Colonic mucosa (tissue), 4 donors: ENCODE measurements at places on chromosomes 3 and 15. TPM values are rescaled to one million over a fixed set of nuclear protein-coding genes. Genes with fewer than 3 reads are reported as not detected.

- no peak for DNase-seq
Observed at GRCh38 chr3:23837691-23838090, 31.9 kb downstream of the UBE2E1 start.

- no peak for DNase-seq
Observed at GRCh38 chr3:127637546-127637945, 8.6 kb downstream of the PODXL2 start.

PIERCE2 gene
- 11.4 TPM for total RNA-seq

DNA sequence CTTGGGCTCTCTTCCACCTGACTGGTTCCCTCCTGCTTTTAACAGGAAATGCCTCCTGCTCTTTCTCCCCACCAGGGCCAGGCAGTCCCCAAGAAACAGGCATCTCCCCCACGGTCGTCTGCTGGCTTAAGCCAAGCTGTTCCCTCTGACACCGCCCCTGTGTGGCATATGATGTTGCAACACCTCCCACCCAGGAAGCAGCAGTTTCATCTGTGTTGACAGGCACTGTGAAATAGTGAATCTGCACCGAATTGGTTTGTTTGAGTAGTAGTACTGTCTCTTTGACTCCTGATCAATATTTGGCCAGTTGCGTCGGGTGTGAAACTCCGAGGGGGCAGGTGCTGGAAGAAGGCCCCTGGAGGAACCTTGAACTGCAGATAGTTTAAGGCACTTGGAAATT is 188.8 kb downstream of the FEZF2 start:
- DNase-seq = no peak

DNA sequence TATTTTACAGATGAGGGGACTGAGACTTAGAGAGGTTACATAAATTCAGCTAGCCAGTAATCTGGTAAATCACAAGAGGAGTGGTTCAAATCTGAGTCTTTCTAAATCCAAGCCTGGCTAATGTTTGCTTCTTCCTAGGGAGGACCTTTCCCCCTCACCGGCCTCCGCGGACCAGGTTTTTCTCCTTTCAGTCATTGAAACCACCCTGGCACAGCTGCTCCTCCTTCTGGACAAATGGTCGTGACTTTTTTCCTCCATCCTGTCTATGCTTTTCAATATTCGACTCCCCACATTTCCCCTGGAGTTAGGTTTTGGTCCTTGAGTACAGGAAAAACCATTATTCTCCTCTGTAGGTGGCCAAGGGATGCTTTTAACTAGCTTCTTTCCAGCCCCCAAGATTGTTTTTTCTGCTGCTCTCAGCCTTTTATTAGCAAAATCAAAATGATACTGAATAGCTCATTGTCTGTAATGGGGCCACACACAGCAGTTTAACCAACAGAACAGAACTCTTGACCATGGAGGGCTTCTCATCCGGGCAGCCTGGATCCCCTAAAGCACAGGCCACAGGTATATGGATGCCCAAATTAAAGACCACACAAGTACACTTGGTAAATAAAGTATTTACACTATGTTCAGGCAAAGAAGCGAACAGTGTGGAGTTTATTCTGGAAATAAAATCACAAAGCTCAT is 85.9 kb upstream of the KLHL25 start:
- no peak for DNase-seq

GRCh38 chr3:133995264-133995663 is 34.5 kb downstream of the SLCO2A1 start:
- DNase-seq = no peak

GRCh38 chr3:149283401-149283800 is 50.0 kb downstream of the TM4SF18 start:
- DNase-seq = no peak

DNA sequence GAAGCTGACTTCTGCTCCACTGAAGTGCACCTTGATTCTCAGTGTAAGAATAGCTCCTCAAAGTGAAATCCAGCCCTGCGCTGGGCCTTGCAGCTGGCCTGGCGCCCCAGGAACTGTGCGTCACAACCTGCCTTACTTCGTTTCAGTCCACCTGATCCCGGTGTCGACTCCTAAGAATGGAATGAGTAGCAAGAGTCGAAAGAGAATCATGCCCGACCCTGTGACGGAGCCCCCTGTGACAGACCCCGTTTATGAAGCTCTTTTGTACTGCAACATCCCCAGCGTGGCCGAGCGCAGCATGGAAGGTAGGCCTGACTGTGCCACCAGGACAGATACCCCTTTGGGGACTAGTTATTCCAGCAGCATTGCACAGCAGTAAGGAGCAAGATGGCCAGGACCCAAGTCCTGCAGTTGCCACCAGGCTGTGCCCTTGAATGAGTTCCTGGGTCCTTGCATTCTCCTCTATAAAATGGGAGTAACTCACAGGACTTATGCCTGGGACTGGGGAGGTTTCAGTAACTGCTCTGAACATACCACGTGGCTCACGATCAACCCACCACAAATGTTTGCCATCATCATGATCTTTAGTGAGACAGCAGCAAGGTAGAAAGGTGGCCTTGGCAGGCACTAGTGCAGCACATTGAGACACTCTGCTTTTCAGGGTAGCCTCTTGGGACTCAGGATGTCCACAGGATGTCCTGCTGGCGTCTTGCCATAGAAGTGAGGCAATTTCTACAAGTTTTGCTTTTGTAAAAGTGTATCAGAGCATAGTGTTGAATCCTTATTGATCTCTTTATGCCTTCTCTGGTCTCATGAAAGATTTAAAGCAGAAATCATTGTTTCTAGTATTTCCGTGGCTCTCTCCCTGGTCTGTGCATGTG is 46.8 kb downstream of the PXYLP1 start:
- no peak for DNase-seq

GRCh38 chr3:5054098-5054497 is 68.0 kb upstream of the ARL8B start:
- no peak for DNase-seq

DNA sequence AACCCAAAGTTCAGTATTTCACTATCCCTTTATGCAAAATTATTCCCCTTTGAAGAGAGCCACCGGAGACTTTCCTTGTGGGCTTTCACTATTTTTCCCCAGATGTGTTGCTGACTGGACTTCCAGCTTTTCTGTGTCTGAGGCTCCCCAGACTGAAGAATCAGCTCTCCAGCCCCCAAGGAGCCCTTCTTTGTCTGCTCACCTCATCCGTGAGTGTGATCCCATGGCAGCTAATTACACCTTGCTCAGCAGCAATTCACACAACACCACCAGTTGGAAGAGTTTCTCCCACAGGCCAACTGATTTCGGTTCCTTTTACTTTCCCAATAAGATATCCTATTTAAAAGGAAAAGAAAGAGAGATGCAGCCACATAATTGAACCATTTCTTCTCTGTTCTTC is 249.5 kb upstream of the TRIM42 start:
- DNase-seq = no peak

- DNase-seq = no peak
Observed at GRCh38 chr3:142287866-142288638, 62.7 kb upstream of the GK5 start.

DNA sequence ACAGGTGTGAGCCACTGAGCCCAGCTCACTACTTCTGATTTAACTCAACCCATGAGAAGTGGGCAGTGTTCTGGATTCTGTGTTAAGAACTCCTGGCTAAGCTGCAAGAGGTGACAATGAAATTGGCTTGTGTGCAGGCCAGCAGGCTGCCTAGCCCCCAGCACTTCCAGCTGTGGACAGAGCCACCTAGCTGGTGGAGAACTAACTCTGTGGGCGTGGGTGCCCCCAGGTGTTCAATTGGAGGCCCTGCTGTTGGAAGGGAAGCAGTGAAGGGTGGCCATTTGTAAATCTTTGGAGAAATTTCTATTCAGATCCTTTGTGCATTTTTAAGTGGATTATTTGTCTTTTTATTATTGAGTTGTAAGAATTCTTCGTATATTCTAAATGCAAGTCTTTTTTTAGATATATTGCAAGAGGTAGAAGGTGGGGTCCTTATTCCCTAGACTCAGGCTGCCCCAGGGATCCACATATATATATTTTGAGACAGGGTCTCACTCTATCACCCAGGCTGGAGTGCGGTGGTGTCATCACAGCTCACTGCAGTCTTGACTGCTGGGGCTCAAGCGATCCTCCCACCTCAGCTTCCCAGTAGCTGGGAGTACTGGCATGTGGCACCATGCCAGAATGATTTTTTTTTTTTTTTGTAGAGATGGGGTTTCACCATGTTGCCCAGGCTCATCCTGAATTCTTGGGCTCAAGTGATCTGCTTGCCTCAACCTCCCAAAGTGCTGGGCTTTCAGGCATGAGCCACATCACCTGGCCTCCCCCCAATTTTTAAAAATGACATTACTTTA is 7.2 kb upstream of the SCAMP5 start:
- DNase-seq = peak; percentile 50

- DNase-seq = no peak
Observed at GRCh38 chr15:75232826-75233503, 25.2 kb upstream of the GOLGA6C start.

VILL gene
- 155 TPM for total RNA-seq

BHLHE40 gene
- 25.2 TPM for total RNA-seq

GRCh38 chr3:105317841-105318240 is 48.9 kb upstream of the ALCAM start:
- DNase-seq = no peak

GRCh38 chr3:185540695-185541094 is 11.7 kb downstream of the LIPH start:
- DNase-seq = no peak

GRCh38 chr15:99168601-99169580 is 64.0 kb downstream of the SYNM start:
- no peak for DNase-seq

- no peak for DNase-seq
Observed at GRCh38 chr15:81298611-81299010, 25.3 kb downstream of the STARD5 start.

ZNF639 gene
- total RNA-seq = 29.4 TPM

DNA sequence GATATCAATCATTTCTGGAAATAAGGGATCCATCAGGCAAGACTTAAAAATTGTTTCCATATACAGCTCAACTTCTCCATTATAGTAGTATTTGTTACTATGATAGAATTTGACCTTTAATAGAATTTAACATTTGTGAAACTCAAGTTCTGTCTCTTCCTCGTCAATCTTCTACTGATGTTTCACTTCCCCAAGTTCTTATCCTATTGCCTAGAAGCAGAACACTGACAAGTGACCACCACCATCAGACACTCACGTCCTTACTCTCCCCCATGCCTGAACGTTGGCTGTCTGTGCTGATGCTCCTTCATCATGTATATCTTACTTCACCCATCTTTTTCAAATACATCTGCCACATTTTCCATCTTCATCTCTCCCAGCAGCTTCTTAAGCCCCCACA is 26.6 kb upstream of the TAFA4 start:
- DNase-seq = no peak

DLEC1 gene
- total RNA-seq = 0.52 TPM

- peak; percentile 76 for DNase-seq
Observed at GRCh38 chr3:12947504-12948369, 106.4 kb upstream of the RPL32 start.

DNA sequence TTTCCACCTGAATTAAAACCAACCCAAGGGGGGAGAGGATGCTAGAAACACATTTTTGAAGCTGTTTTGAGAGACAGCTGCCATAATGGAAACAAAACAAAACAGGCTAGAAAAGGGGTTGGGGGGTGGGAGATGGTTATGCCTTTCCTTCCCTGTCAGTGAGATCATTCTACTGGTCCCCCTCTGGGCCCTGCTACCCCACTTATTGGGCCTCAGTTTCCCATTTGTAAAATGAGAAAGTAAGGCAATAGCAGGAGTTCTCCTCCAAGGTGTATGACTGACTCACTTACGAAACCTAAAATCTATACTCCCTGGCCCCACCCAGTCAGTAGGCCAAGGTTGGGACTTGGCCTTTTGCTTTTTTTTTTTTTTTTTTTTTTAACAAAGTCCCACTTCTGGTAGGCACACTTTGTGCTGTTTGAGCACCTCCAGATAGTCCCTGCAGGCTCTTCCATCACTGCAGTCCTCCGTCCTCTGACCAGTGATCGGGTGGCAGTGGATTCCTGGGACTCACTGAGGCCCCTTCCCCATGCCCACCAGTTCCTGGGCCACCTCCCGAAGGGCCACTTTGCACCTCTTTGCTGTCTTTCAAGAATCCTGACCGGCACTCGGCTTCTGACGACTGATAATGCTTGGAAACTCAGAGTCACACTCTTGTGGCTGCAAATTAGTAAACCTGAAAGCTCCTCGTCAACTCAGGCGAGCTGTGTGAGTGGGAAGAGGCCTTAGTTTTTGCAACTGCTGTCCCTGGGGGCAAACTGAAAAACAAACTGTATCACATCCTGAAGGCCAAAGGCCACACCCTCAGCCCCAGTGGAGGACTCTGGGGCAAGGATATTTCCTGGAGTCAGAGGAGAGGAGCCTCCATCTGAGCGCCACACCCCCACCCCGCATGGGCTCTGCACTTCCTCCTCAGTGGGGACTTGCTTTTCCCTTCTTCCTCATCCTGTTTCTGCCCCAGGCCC is 6.7 kb upstream of the PSTPIP1 start:
- DNase-seq = peak; percentile 69

FBXL22 gene
- 4.4 TPM for total RNA-seq

DNA sequence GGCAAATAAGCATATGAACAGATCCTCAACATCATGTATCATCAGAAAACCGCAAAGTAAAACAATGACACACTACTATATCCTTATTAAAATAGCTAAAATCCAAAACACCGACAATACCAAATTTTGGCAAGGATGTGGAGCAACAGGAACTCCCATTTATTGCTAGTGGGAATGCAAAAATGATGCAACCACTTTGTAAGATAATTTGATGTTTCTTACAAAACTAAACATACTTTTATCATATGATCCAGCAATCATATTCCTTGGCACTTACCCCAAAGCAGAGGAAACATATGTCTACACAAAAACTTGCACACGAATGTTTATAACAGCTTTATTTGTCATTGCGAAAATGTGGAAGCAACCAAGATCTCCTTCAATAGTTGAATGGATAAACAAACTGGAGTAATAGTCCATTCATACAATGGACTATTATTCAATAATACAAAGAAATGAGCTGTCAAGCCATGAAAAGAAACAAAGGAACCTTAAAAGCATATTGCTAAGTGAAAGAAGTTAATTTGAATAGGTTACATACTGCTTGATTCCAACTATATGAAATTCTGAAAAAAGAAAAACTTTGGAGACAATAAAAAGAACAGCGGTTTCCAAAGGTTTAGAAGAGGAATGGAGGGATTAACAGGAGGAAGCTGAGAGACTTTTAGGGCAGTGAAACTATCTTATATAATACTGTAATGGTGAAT is 172.0 kb downstream of the VPS13C start:
- no peak for DNase-seq

CDHR4 gene
- total RNA-seq = not detected

DNA sequence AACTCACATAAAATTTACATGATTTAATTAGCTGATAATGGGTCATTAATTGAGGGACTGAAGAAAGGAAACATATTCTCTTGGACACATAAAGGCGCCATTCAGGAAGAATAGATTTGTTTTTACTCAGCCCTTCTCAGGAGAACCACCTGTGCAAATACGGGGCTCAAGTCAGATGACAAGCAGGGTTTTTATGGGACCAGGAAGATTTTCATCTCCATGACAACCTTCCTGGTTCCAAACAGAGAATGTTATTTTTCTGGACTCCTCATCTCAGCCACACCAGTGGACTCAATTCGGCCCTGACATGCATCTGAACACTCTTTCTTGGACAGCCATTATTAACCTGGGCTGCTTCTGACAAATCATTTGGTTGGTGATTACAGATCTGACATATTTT is 120.5 kb downstream of the PDZRN3 start:
- DNase-seq = peak; percentile 49

FYCO1 gene
- 21.7 TPM for total RNA-seq

GRCh38 chr3:94561094-94561493 is 498.2 kb downstream of the NSUN3 start:
- DNase-seq = no peak
